ENCODE measurements at places on chromosomes 3 and 15.

DNA sequence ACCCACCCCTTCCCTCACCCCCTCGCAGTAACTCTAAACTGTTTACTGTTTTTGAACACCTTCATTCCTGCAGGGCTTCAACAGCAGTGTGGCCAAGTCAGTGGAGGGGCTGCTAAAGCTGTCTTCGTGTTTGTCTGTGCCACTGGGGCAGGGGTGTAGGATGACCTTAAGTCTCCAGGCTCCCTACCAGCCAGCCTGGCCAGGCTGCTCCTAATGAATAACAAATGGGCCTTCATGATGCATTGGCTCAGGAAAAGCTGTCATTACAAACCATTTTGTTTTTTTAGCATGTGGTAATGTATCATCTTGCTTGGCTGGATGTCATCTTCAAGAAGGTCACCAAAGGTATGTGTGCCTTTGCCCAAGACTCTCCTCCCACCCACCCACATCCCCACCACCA lies 372.2 kb upstream of the WNT5A start:
- no peak for DNase-seq

DNA sequence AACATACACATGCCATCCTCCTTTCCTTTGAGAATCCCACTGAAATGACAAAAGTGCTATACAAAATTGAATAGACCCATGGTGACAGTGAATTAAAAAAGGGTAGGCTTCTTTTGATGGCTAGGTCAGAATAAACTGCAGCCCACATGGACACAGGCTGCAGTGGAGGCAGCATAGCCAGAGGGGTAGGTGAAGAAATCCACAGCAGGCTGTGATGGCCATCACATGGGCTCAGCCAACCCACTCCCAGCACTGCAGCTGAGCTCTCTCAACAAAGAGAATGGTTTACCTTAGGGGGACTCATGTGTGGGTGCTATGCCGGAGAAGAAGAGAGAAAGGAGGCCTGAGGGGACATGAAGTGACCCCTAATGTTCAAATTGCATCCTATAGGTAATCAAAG lies 331.1 kb downstream of the CHST2 start:
- DNase-seq = no peak

- DNase-seq = no peak
These were observed 494.9 kb upstream of the CCDC54 start for GRCh38 chr3:106882297-106882696.

GRCh38 chr3:48678056-48678455 lies 7.7 kb downstream of the NCKIPSD start:
- DNase-seq = no peak

DNA sequence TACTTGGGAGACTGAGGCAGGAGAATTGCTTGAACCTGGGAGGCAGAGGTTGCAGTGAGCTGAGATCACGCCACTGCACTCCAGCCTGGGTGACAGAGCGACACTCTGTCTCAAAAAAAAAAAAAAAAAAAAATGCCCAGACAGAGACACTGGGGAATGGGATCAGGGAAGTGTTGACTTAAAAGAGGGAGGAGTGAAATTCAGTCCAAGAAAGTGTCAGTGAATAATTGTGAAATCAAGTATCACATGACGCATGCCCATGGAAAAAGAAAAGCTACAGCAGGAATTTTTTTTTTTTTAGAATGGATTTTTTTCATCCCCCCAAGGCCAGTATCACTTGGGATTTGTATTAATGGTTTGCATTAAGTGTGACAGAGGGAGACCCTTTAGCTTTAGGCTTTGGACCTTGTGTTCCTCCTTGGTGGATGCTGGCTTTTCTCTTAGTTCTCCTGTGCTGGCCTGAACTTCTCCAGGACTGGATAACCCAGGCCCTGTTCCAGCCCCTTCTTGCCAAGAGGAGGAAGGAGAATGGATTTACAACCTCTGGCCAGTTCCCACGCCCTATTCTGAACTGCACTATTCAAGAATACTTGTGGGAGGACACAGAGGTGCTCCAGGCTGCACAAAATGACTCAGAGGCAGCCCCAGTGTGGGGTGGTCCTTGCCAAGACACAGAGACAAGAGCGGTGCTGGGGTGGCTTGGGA lies 36.7 kb upstream of the ZNF774 start:
- DNase-seq = no peak

DNA sequence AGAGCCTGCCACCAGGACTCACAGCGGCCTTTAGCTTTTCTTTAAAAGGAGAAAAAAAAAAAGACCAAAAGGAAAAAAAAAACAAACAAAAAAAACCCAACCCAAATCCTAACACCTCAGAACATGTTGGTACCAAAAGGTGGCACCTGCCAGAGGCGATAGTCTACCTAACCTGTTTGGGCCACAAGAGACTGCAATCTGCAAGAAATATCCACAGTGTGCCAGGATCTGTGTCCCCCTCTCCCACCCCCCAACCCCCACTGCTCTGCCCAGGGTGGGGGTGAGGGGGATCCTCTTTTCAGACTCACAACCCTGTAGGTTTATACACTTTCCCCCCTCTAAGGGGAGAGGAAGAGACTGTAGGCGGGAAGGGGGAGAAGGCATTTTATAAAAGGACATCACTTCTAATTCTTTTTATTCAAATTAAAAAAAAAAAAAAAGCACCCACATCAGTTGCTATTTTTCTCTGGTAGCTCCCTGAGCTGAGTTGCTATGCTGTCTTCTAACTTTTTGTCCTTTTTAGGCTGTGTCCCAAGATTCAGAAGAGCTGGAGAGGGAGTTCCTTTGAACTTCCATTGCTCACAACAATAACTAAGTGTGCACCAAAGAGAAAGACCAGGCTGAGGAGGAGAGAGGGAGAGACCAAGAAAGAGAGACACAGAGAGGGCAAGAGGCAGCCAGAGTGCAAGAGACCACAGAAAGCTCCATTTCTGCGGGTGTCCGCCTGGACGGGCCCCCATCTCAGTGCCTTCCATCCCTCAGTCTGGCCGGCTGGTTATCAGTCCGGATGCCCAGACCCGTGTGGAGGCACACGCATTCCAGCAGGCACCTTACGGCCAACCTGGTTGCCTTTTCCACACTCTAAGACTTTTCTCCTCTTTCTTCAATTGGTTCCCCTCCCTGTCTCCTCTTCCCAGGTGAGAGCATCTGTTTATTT lies 48.9 kb downstream of the TLE3 start:
- DNase-seq = no peak
